ENCODE measurements at places on chromosomes 2 and 18.
A peak's percentile ranks its signal among the peaks of the same experiment; 100 is the strongest.

- DNase-seq, result no peak
Measured at GRCh38 chr2:3305952-3306351, 71.7 kb downstream of the EIPR1 start.

DNA sequence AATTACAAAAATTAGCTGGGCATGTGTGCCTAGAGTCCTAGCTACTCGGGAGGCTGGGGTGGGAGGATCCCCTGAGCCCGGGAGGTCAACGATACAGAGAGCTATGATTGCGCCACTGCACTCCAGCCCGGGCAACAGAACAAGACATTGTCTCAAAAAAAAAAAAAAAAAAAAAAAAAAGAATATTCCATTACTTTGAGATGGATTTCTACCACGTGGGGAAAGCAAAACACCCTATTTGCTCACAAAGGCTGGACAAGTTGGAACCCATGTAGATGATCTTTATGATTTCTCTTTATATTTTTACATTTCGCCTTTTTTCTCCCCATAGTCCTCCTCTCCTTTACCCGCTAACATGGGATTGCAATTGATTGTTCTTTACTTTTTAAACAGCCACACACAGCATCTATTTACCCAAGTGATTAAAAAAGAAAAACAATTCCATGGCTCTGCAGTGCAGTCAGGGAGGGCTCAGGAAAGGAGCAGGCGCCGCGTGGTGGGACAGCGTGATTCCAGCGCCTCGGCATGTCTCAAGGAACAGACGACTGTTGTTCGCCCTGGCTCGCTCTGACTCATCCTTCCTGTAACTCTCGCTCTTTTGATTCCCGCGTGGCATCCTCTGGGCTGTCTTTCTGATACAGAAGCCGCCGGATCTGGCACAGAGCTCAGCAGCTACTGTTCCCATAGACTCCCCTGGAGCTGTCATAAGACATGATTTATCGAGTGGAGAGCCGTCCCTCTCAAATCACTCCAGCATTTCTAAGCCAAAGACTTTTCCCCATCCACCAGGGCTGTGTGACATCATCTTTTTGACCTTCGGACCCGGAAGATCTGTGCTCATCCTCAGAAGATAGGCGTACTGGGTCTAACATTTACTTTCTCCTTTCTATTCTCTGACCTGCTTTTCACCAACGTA lies 230.4 kb upstream of the AGAP1 start:
- DNase-seq, result no peak

DNA sequence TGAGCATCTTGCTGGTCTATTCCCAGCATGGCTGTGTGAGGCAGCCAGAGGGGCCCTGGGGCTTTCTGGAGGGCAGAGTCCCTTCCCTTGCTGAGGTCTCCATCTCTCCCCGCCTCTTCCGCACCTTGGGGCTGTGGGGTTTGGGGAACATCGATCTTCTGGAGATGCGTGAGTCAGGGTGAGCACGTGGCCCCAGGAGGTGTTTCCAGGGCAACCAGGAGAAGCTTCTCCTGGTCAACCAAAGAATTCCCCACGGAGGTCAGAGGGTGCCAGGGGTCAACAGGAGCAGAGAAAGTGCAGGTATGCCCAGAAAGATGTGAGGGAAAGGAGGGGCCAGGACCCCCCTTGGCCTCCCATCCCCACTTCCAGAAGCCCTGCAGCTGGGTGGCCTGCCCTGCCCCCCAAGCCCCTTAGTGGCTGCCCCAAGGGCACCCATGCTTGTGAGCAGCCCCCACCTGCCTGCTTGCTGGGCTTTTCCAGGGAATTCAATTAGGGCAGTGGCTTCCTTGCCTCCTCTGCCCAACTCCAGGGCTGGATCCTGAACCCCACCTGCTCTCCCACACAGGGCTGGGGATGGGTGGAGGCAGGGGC lies 2.8 kb upstream of the PROM2 start:
- no peak for DNase-seq

GRCh38 chr2:107785756-107786155 lies 40.9 kb upstream of the RGPD4 start:
- no peak for DNase-seq

DNA sequence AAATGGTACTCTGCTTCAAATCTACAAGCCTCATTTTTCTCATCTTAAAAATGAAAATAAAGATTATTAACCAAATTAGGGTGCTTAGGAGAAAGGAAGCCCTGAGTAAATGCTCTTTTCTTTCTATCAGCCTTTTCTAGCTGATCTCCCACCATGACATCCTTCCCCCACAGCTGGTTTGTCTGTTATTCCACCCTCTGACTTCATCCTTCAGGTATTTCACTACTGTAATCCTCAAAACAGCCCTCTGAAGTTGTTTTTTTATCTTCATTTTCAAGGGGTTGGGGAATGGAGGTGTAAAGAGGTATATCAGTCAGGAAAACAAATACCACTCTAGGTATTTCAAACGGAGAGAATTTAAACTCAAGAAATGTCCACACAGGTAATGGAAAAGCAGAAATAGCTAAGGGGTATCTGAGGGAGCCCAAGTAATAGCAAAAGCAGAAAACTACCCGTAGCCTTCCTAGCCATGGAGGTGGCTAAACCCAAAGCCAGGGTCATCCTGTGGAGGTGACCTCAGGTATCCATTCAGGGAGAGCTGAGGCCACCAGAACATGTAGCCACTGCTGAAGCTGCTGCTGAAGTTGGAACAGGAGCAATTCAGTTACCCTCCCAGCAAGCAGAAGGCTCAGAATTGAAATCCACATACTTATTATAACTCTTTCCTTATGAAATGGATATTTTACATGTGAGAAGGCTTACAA lies 990.9 kb upstream of the ACVR2A start:
- DNase-seq, result no peak

- DNase-seq, result no peak
Measured at GRCh38 chr2:240961910-240962299, 36.5 kb upstream of the SNED1 start.

- DNase-seq, result no peak
Measured at GRCh38 chr2:239720361-239721360, 304.5 kb downstream of the NDUFA10 start.

DNA sequence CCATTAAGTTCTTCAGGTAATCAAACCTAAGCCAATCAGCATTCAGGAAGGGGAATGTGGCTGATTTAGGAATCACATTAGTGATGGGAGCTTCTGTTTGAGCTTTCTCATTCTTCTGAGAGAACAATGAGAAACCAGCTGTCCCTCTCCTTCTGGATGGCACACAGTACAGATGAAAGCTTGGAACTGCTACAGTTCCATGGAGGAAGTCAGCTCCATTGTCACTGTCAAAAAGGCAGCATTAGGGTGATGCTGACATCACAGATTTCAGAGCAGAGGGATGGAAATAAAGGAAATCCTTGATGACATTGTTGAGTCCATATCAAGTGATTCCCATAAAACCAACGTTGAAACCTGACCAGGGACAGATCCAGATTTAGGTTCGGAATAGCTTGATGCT lies 36.1 kb upstream of the ACYP2 start:
- DNase-seq, result no peak

DNA sequence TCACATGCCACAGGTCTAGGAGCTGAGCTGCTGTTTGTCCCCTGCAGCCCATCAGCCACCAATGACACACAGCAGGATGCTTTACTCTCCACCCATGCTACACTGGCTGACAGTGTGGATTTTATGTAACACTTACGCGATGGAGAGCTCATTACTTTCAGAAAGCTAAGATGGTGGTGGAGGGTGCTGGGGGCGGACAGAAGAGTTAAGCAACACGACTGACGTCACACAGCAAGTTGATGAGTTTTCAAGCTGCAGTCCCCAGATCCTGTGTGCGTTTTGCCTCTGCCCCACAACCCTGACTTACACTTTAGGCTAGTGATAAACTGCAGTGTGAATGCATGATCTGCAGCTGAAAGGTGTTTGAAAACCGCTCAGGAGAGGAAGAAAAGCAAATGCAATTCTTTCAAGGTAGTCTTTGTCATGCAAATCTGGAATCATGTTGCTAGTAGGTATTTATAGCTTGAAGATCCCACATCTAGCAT lies 42.4 kb downstream of the MRPS5 start:
- DNase-seq, result no peak

- no peak for DNase-seq
Measured at GRCh38 chr18:62177271-62177670, 9.6 kb downstream of the PIGN start.

DNA sequence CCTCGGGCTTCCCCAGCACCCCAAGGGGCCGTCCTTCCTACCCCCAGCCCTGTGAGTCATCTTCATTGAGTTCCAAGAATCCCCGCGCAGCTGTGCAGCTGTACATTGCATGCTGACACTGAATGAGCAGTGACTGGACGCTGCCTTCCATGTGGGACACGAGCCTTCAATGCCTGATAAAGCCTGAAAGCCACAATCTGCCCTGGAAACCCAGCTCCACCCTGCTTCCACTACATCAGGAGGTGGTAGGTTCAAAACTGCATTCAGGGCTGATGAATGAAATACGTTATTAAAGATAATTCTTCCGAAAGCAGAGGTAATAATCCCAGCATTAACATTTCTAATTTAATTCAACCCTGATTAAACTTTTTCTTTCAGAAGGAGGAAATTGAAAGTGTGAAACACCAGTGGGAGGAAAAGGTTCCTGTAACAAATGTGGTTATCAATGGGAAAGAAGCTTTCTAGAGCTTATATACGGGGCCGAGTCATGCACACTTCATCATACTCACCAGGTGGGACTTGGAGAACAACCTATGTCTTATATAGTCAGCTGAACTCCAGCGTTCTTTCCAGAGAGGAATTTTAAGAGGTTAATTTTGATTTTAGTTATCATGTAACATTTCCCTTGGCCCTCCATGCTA lies 360.1 kb downstream of the LPIN1 start:
- DNase-seq, result peak; percentile 6

DNA sequence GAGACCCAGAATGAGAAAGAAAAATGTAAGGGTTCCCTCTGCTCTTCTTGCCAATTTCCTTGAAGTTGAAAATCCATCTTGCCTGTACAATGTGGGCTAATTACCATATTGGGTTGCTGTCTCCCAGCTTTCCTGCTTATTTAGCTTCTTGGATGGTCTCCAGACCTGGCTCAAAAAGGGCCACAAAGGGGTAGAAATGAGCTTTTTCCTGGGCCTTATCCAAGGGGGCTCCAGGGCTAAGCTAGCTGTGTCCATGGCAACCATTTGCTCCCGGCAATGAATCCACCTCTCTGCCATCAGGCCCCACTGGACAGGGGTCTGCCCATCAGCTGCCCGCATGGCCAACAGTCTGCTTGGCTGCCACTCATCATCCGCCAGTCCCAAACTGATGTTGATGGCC lies 85.0 kb downstream of the BOD1L2 start:
- DNase-seq, result no peak

DNA sequence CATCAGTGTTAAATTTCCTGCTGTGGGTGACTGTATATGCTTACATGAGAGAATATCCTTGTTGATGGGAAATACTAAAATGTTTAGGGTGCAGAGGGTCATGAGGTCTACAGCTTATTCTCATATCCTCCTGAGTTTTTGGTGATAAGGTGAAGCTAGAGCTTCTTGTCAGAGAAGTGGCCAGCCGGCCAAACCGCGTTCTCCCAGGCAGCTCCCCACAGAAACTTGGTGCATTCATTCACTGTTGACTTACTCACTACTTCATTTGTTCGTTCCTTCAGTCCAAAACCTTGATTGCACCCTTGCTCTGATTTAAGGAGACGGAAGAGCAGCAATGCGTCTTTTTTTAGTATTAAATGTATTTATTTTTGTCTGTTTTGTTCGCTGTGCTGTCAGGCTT lies 8.7 kb downstream of the SNED1 start:
- DNase-seq, result no peak

- DNase-seq, result no peak
Measured at GRCh38 chr2:170965446-170966225, 36.6 kb downstream of the GORASP2 start.

- no peak for DNase-seq
Measured at GRCh38 chr2:145765874-145766273, 1246.0 kb upstream of the ZEB2 start.

DNA sequence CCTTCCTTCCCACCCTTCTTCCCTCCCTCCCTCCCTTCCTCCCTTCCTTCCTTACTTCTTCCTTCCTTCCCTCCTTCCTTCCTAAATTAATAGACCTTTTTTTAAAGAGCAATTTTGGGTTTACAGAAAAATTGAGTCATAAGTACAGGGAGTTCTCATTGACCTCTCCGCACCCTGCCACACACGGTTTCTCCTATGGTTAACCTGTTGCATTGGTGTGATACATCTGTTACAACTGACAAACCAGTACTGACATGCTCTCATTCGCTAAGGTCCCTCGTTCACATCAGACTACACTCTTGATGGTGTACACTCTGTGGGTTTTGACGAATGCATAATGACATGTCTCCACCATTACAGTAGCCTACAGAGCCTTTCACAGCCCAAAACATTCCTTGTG lies 11.6 kb upstream of the SDC1 start:
- no peak for DNase-seq

DNA sequence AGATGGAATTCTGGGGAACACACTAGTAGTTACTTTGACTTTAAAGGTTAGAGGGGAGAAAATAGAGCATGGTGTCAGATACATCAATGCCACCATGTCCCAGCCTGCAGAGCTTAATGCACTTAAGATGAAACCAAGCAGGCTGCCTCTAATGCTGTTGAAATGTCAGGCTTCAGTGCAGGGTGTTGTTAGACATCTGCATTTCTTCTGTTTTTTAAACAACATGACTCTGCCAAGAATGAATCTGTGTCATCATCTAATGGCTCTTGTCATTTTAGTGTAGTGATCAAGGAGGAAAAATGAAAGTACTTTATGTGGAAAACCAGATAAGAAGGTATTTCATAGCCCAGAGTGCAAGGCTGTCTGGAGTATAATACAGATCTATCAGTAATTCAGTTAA lies 29.9 kb downstream of the LYPD1 start:
- no peak for DNase-seq

- no peak for DNase-seq
Measured at GRCh38 chr2:18167871-18168270, 289.4 kb downstream of the KCNS3 start.

- DNase-seq, result no peak
Measured at GRCh38 chr2:22037274-22037673, 913.5 kb downstream of the TDRD15 start.

- no peak for DNase-seq
Measured at GRCh38 chr2:151799886-151800292, 28.3 kb downstream of the ARL5A start.

DNA sequence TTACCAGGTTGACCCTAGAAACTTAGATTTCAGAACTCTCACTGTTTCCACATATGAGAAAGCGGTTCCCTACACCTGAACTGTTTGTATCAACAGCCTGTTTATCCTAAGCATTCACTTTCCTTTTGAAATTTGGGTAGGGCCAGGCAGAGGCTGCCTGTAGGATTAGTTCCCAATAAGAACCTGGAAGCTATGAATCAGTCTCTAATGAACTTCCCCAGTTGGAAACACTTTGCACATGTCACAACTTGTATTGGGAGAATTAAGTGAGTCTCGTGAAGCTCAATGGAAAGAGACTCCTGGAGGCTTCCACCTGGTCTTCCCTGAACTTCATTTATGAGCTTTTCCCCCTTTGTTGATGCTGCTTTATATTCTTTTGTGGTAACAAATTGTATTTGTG lies 486.6 kb upstream of the HS6ST1 start:
- no peak for DNase-seq
